Stimulated activated CD4-positive, alpha-beta T cell treated with anti-CD3 and anti-CD28 coated beads, Interleukin-4, amount 100 ng/mL, for 48 hours (primary cell): ENCODE measurements at places on chromosomes 11 and 22.
A peak's percentile ranks its signal among the peaks of the same experiment; 100 is the strongest.

DNA sequence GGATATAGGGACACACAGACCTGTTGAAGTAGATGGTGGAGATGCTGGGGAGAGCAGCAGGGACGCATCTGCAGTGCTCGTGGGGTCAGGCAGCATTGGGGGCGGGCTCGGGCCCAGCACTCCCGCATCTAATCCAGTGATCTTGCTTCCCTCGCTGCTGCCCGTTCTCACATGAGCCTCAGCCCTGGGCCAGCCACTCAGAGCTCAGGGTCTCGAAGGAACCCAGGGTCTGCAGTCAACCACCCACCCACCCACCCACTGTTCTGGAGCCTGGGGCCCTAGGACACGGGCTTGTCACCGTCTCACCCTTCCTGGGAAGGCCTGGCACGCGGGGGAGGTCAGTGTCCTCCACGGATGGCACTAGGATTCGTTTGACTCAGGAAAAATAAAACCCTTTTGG, 406.0 kb downstream of the TBC1D22A start:
- no peak for DNase-seq

GRCh38 chr22:20799449-20799848, 25.5 kb downstream of the SERPIND1 start:
- no peak for DNase-seq

GRCh38 chr11:107606141-107606540, 15.2 kb downstream of the ELMOD1 start:
- no peak for DNase-seq

DNA sequence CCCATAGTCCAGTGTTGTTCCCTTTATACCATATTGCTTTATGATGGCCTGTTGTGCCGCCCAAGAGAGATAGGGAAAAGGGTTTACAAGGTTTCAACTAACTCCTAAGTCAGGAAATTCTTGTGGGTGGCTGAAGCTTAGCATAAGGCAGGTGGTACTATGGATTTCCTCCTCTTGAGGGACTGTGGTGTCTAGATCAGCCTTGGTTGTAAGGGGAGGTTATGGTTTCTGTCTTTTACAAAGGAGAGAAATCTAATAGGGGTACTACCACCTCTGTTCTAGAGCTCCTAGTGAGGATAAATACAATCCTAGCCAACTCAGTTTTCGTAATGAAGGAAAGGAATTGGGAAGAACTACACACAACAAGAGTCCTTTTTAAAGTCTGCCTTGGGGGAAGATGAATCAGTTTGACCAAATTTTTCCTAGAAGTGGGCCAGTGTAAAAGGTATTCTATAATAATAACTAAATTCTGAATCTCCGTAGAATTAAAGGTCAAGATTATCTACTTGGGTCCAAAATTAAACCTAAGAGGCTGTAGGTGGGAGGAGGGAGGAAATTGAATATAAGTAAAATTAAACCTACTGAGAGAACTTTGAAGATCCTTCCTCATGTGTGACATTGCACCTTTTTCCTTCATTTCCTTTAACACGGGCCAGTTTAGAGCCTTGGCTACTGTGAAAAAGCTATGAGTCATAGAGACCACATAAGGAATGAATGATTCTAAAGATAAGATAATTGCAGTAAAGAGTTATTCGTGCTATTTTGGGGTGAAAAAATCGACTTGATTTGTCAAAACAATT, 17.2 kb downstream of the DLAT start:
- DNase-seq, result no peak

DNA sequence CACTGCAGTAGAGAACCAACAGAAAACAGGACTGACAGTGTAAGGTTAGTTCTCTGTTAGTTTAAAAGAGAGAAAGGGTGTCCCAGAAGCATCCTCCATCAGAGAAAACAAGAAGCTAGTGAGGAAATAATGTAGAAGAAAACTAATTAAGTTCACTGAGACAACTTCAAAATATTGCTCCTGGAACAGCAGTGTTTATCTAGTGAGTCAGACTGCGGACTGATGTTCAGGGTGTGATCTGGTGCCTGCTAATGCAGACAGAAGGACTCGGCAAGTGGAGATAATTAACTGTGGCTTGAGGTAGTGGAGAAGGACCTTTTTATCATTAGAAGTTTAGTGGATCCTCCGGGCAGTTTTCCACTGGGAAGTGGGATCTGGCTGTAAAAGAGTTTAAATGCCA, 55.4 kb downstream of the CDON start:
- DNase-seq, result no peak

GRCh38 chr11:11984563-11984962, 23.9 kb downstream of the DKK3 start:
- DNase-seq, result no peak

- no peak for DNase-seq
Observed at GRCh38 chr11:9825315-9825714, 161.4 kb downstream of the SWAP70 start.

DNA sequence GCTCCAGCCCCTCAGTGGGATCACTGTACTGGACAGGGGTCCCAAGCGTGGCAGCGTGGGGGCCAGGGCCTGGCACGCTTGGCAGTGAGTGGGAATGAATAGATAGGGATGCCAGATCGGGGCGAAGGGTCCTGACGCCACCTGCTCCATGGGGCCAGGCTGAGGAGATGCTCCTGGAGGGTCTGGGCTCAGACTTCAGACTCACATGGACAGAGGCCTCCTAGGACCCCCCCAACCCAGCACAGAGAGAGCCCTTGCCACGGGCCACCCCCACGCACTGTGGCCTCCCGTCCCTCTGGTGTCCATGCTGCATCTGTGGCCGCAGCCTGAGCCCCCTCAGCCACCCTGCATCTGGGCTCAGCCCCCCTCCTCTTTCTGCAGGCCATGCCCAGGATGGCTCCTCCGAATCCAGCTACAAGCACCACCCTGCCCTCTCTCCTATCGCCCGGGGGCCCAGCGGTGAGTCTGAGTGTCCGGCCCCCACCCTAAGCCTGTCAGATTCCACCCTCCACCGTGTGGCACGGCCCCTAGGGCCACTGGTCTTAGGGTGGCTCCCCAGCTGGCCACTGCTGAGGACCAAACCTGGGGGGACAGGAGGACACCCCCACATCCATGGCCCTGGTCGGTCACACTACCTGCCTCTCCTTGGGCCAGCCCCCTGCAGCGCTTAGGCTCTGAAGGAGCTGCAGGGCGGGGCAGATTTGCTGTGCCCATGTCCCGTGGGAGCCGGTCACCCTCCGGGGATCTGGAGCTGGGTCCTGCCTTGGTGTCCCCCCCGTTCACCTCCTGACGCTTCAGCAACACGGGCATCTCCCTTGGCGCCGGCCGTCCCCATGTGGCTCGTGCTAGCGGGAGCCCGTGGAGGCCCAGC, 2.7 kb downstream of the MUC5AC start:
- no peak for DNase-seq

- no peak for DNase-seq
Observed at GRCh38 chr11:65639623-65640482, 2.0 kb downstream of the SIPA1 start.

DNA sequence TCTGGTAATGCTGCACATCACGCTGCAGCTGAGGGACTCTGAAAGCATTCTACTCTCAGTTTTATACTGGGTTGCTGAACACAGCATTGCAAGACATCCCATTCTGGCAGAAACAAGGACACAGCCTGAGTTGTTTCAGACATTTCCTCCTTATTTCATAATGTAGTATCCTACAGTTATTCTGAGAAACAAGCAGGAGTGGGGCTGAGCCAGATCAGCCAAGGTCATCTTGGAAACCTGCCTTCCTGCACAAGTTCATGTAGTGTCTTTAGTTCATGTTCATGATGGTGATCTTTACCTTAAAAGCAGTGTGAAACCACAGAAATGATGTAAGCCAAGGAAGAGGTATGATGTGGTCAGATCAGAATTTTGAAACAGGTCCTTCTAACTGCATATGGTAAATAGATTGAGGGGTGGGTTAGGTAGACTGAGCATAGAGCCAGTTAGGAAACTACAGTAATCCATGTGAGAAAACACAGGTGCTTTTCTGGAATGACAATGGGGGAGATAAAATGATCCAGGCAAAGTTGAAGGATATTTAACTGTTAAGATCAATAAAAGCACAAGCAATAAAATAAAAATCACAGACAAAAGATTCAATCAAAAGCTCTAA, 1686.8 kb downstream of the LRRC4C start:
- no peak for DNase-seq

GRCh38 chr11:29306527-29306926, 710.3 kb downstream of the KCNA4 start:
- DNase-seq, result no peak

DNA sequence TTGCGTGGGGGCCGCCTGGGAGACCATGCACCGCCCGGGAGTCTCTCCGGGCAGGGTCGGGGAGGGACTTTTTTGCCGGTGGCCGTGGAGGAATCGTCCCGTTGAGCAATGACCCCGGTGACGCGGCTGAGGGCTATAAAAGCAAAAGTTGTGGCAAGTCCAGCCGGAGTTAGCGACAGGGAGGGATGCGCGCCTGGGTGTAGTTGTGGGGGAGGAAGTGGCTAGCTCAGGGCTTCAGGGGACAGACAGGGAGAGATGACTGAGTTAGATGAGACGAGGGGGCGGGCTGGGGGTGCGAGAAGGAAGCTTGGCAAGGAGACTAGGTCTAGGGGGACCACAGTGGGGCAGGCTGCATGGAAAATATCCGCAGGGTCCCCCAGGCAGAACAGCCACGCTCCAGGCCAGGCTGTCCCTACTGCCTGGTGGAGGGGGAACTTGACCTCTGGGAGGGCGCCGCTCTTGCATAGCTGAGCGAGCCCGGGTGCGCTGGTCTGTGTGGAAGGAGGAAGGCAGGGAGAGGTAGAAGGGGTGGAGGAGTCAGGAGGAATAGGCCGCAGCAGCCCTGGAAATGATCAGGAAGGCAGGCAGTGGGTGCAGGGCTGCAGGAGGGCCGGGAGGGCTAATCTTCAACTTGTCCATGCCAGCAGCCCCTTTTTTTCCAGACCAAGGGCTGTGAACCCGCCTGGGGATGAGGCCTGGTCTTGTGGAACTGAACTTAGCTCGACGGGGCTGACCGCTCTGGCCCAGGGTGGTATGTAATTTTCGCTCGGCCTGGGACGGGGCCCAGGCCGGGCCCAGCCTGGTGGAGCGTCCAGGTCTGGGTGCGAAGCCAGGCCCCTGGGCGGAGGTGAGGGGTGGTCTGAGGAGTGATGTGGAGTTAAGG, at the start of gene NEAT1:
NEAT1 (plus strand) TSS at position 166 of the 883 bp plus-strand sequence.
- DNase-seq, result peak; percentile 93

- DNase-seq, result no peak
Observed at GRCh38 chr11:91790346-91791170, 434.1 kb upstream of the FAT3 start.

DNA sequence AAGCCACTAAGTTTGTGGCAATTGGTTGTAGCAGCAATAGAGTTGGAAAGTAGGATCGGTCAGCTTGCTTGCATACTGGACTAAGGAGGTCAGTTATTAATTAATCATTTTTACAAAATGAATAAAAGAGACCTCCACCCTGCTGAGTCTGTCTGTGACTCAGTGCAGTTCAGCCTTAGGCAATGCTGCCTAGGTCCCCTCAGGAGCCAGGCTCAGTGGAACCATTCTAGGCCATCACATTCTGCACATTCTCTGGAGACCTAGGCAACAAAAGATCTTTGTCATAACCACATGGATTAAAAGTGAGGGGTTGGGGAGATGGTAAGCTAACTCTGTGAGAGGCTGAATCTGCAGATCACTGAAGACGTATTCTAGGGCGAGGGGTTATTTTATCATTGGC, 178.7 kb upstream of the CADM1 start:
- DNase-seq, result no peak

GRCh38 chr22:33186816-33187215, 128.6 kb upstream of the SYN3 start:
- DNase-seq, result no peak

DNA sequence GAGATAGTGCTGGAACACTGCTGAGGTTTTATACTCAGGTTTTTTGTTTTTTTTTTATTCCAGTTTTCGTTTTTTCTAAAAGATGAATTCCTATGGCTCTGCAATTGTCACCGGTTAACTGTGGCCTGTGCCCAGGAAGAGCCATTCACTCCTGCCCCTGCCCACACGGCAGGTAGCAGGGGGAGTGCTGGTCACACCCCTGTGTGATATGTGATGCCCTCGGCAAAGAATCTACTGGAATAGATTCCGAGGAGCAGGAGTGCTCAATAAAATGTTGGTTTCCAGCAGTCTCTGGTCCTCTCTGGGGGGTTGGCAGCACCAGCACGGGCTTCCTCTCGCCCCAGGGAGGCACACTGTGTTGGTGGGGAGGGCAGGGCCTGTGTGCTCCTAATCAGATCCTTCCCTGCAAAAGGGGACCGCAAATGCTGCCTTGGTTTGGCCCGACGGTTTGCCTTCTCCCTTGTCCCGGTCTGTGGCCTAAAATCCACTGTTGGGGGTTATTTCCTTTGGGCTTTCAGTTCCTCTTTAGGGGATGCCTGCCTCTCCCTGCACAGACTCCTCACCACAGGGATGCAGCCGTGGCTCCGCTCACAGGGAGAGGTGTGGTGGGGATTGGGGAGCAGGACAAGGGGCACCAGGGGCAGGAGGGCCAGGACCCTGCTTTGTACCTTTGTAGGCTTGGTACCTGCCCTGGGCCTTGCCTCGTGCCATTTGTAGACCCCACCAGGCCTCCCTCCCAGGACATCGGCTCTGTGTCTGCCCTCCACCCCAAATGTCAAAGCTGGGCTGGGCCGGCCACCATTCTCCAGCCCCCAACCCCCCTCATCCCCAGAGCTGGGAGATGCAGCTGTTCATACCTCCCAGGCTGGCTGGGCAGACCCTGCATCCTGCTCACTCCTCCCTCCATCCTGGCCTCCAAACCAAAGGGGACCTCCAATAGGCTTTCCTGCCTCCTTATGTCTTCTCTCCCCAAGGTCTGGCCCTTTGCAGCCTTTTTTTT, 13.5 kb downstream of the MCAT start:
- no peak for DNase-seq

DNA sequence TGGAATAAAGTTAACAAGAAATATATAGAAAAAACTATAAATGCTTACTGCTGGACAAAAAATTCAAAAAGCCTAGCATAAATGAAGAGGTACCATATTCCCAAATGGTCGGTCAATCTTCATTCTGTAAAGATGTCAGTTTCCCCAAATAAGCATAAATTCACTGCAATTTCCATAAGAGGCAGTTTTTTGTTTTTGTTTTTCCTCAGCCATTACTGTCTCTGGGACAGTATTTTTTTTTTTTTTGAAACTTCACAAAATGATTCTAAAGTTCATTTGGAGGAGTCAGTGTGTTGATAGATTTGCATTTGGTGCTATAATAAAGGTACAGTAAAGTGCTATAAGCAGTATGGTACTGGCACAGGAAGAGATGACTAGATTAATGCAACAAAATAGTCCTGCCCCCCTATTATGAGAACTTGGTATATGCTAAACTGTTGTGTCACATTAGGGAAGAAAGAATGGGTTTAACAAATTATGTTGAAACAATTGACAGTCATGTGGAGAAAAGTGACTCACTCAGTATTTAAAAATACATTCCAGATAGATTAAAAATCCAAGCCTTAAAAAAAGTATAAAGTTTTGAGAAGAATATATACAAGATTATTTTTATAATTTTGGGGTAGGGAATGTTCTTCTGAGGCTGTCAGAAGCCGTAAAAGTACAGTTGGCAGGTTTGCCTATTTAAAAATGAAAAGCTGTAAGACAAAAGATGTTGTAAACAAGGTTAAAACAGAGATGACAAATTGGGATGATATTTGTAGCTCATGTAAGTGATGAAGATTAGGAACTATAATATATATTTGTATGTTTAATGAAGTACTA, 2.6 kb upstream of the FTH1 start:
- no peak for DNase-seq
